ENCODE measurements at places on chromosomes 11 and 22.

DNA sequence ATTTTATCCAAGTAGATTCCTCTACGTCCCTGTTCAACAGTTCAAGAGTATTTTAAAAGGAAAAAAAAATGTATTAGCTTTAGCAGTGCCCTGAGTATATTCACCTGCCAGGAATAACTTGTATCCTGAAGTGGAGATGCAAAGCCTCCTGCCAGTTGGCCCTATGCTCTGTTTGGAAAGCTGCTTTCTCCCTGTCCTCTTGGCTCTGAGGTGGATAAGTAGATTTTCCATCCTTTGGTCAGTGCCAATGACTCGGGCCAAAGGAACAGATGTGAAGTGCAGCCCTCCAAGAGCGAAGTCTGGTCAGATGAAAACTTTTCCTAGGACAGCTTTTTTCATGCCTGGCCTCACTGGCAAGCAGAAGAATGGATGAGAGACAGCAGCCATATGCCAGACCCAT, 839.9 kb upstream of the TENM4 start:
- peak; percentile 79 for DNase-seq

DNA sequence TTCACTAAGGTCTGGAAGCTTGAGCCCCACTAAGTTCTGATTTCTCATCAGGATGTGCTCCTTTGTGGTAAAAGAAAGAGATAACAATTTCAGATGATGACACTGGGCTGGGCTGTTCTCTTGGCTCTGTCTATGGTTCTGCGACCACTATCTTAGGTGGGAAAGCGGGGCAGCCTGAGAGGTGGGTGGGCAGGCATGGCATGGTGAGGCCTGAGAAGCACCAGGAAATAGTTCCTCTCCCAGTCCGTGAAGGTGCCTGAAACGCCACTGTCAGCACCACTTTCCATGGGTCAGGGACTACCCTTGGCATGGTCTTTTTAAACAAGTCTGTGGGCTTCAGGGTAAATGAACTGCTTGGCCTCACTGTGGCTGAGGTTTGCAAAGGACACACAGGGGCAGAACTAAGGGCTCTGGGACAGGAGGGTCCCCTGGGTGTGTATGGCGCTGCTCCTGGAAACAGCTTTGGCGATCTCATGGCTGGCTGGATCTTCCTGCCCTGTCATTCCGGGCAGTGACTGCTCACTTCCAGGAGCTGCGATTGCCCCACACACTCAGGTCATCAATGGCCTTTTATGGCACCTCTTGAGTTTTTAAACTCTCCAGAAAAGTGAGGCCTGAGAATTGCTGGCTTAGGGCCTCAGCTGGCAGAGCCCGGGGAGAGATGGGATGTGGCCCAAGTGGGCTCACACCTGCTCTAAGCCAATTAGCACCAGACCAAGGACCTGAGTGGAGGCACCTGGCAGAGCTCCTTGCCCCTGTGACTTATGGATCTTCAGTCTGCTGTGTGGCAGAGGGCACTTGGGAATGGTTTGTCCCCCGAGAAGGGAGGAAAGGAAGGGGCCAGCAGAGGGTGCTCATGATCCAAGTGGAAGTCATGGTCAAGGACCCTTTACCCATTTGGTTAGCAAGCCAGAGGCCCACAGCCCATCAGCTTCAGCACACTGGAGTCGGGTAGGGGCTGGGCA, 55.6 kb upstream of the LYVE1 start:
- no peak for DNase-seq

GRCh38 chr22:24157822-24158135, 23.5 kb upstream of the SUSD2 start:
- no peak for DNase-seq

DNA sequence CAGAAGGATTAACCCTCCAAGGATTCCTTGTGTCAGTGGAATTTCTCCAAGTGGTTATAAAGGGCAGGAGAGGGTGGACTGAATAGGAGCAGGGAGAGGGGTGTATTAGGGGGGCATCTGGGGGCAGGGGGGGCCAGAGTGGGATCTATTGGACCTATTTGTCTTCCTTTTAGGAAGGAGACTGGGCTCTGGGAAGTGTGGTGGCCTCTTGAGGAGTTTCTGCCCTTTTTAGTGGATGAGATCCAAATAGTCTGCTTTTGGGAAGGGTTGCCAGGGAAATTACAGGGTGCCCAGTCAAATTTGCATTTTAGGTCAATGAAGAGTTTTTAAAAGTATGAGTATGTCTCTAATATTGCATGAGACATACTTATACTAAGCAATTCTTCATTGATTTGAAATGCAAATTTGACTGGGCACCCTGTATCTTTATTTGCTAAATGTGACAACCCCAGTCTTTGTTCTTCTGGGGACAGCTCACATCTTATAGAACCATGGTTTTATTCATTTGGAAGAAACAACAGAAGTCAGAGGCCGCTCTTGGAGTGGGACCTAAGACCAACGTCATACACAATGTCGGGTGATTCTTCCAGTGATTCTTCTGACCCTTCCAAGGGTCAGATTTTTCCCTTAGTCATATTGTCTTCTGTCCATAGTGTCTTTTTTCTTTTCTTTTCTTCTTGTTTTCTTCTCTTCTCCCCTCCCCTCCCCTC, 429 bp upstream of the SLC22A6 start:
- DNase-seq, result no peak

DNA sequence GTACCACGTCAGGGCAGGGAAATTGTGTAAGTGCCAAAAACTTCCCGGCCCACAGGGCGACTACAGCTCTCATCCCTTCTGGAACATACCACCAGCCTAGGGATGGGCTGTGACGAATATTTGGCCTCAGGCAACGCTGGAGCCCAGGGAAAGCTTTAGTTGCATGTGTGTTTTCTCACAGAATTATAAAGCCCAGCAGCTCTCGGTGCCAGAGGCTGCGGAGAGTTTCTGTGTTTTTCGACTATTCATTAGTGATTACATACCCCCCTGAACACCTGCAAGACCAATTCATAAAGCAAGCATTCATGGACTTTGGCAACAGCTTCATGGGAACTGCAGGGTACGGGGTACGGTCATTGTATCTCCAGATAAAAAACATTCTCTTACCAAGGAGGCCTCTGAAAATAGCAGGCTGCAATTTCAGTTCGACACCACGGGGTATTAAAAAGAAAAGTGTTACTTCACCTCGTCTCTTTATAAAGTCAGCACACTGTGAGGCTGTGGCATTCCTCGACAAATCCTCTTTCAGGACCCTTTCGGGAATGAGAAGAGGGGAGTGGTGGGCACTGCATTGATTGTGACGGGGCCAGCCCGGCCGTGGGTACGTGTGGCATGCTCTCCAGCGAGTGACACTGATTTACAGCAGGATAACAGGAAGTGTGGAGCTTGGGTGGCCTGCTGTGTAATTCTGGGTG, 243.6 kb upstream of the SORL1-AS1 start:
- no peak for DNase-seq

GRCh38 chr11:64316672-64317324, 561 bp downstream of the TRMT112 start:
- peak; percentile 41 for DNase-seq

- DNase-seq, result no peak
Observed at GRCh38 chr11:122107566-122107965, 8.4 kb downstream of the BLID start.

DNA sequence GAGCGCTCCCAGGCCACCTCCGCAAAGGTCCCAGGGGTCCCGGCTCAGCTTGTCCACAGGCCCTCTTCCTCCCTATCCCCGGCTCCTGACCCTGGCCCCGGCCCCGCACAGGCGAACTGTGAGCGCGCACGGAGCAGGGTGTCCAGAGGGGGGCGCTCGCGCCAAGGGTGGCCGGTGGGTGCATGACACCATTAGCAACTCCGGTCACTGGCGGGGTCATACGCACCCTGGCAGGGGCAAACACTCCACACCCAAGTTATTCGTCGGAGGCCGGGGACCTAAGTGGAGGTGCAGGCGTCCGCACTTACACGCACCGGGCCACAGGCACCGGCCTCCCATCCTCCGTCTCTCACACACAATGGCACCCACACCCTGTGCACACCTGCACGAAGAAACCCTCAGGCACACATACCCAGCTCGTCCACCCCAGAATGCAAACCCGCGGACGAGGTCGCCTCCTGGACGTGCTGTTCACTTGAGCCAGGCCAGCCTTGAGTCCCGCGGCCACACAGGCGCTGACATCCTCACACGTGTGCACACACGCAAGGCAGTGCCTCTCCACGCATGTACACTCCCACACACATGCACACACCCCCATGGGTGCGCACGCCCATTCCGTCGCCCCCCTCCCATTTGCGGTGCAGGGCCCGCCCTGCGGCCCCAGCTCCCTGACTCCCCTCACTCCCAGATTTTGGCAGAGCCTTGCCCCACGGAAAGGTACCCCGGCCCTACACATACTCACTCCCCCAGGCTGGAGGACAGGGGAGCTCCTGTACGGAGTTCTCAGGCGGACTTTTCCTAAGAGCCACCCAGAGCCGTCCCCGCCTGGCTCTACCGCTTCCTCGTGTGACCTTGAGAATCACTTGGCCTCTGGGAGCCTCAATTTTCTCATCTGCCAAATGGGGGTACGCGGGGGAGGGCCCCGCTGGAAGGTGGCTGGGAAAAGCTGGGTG, at the start of gene RASGRP2:
Gene RASGRP2 (minus strand): TSS at position 552 of the 953 bp plus-strand sequence. CDS start 1,276 bp downstream, outside the sequence.
- no peak for DNase-seq

DNA sequence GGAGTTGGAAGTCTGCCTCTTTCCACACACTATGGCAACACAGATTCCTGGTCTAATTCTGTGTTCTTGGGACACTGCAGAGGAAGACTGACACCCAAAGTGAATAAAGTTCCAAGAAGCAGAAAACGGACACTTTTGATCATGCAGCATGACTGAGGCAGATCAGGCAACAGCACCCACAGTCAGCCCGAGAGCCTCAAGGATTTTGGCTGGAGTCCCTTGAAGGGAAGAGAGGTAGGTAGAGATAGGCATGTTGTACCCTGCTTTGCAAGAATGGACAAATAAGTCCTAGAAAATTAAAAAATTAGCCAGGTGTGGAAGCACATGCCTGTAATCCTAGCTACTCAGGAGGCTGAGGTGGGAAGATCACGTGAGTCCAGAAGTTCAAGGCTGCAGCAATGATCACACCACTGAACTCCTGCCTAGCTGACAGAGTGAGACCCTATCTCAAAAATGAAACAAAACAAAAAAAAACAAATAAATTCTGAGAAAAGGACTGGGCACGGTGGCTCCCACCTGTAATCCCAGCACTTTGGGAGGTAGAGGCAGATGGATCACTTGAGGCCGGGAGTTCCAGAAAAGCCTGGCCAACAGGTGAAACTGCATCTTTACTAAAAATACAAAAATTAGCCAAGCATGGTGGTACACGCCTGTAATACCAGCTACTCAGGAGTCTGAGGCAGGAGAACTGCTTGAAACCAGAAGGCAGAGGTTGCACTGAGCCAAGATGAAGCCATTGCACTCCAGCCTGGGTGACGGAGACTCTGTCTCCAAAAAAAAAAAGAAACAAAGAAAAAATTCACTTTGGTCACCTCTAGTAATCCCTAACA, 6.9 kb downstream of the SLC43A1 start:
- DNase-seq, result no peak

GRCh38 chr11:13054278-13054677, 45.2 kb downstream of the RASSF10 start:
- DNase-seq, result no peak

GRCh38 chr22:50251477-50252081, 514 bp upstream of the HDAC10 start:
- DNase-seq, result no peak

GRCh38 chr22:19150482-19151328, 613 bp upstream of the GSC2 start:
- DNase-seq, result no peak

DNA sequence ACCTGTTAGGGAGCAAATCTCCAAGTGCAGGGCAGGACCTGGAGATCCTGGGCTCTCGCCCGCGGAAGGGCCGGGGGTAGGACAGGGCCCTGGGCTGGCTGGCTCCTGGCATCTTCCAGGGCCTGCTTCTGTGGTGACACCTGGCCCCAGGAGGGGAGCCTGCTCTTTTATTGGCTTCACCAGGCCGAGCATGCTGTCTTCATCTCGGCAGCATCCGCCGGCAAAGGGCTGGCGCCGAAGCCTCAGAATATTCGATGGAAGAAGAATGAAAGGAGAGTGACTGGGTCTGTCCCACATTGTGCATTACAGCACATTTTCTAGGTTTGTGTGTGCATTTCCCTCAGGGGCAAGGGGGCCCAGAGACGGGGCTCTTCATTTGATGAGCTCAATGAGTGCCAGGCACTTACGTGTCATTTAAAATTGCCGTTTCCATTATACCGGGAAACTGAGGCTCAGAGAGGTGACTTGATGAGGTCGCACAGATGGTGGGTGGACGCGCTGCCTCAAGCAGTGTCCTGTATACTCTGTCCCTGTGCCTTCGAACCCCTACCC, 70.0 kb downstream of the RBX1 start:
- no peak for DNase-seq

DNA sequence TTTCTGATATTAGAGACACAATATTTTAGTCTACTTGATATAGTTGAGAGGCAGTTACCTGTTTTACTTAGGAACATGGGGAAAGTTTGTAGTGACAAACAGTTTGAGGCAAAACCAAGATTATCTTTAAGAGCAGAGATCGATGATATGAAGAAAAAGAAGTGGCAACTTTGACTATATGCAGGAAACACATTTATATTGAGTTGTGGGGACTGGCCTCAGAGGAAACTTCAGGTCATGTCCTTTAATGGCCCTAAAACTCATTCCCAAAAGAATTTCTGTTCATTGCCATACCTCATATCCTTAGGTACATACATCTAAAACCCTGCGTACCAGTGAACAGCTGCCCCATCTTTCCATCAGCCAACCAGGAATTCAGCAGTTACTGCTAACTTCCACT, 4.5 kb downstream of the HBG1 start:
- DNase-seq, result no peak

DNA sequence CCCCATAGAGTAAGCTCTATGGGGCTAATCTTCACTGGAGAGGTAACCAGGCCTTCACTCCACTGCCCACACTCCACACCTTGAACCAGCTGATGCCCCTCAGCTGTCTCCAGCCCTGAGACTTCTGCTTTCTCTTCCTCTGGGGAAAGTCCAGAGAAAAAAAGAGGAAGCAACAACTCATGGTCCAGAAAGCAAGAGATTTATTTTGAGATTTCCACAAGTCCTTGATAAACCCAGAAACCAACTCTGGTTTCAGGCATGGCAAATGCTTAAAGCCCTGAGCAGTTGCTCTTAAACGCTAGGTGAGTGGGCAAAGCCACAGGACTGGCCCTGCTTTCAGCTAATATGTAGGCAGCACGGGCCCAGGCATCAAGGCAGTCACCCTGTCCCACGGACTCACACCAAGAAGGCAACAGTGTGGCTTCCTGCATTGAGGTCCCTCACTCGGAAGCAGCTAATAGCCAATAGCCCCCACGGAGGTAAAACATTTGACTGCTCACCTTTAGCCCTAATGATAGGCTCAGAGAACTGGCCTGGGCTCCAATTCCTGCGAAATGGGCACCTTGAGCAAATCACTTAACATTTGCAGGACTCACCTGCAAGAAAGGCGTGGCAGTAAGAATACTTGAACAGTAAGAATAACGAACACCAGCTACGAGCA, 4.3 kb downstream of the CYB561A3 start:
- no peak for DNase-seq

DNA sequence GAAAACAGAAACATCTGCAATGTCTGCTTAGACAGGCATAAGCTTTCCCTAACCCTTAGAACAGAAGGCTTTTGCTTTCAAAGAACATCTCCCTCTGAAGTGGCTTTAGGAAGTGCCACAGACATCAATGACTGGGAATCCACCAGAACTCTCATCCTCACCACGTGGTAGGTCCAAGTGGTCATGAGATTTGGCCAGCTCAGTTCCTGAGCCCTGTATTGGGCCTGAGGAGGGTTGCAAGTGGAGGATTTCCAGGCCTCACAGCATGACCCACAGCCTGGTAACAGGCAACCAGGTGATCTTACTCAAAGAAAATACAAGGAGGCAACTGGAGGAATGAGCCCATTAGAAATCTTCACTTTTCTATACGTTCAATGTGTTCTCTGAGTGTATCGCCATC, 1.6 kb downstream of the CASP1 start:
- no peak for DNase-seq

GRCh38 chr22:27507935-27508526, 293.5 kb downstream of the MN1 start:
- DNase-seq, result no peak
